Memory B cell (primary cell): ENCODE measurements at places on chromosomes 16 and 17.

- no peak overlapping the region for H3K4me3 ChIP-seq
- DNase-seq = no peak
- peaks cover 15% of the 10 kb centered on the region for H3K4me1 ChIP-seq
- H3K27me3 ChIP-seq = peaks cover 7% of the 10 kb centered on the region
- no peaks in the 10 kb centered on the region for H3K36me3 ChIP-seq
- H3K27ac ChIP-seq = no peak overlapping the region
Observed at GRCh38 chr16:68487669-68488068, 39.4 kb upstream of the SMPD3 start.

DNA sequence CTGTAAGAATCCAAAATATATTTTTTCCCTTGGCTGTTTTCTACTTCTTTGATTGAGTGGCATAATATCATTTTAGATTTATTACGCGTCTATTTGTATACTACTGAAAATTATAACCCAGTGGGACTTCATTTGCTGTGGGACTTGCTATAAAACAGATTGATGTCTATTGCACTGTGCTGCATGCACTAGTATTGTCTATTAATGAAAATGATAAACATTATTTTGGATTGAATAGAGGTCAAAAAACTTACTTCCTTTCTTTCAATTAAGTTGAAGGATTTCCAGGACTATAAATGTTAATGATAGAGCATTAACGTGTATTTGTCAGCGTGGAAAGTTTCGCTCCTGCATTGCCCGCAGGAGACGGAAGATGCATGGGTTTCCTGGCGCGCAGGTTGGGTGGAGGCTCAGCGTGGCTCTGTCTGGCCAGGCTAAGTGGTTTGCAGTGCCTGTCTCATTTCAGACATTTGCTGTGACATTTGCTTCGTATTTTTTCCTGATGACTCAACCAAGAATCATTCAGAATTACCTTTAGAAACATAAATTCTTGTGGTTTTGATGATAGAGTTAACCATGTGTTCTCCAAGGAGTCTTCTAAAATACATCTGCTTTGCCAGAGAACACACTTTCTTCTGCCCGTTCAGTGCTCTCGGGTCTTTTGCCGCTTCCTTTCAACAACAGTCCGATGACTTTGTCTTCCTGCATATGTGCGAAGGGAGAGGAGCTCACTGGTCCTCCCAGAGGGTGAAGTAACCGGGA is 216.7 kb downstream of the RPTOR start:
- H3K4me3 ChIP-seq = no peak overlapping the region
- H3K4me1 ChIP-seq = peaks cover 26% of the 10 kb centered on the region
- no peak for DNase-seq
- H3K27me3 ChIP-seq = no peaks in the 10 kb centered on the region
- H3K27ac ChIP-seq = peak overlapping the region; percentile 17

DNA sequence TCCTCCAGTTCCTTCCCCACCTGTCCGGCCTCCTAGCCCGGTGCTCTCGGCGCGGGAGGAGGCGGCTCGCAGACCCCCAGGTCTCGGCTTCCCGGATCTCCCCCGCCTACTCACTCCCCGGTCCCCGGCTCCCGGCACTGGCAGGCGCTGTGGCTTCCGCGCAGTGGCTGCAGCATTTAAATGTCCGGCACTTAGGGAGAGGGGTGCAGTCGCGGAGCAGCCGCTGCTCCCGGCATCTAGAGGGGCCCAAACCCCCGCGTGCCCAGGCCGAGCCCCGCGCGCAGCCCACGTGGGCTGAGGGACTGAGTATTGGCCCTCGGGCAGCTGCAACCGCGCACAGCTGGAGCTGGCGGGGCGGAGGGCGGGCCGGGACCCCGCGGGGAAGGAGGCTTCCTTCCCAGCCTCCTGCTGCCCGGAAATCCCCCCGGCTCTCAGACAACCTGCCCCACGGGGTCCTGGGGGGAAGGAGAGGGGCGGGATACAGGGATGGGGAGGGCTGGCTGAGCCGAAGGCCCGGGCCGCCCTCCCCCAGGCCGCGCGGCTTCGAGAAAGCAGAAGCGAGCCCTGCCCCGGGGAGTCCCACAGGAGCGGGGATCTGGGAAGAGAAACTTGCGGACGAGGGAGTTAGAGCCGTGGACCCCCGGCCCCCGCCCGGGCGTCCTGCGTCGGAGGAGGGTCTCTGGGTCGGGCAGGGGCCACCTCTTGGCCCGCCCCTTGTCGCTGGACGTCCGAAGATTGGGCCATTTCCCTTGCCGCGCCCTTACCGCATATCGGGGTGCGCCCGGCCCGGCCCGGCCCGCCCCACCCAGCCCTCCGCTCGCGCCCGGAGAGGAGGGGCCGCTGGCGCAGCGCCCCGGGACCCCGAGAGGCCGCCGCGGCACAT is at the start of gene MMP25:
Gene MMP25 (plus strand): TSS at position 804 of the 883 bp plus-strand sequence. CDS start 357 bp downstream, outside the sequence.
- H3K36me3 ChIP-seq = no peaks in the 10 kb centered on the region
- peaks cover 3% of the 10 kb centered on the region for H3K4me1 ChIP-seq
- peaks cover 18% of the 10 kb centered on the region for H3K27me3 ChIP-seq
- DNase-seq = peak; percentile 58

GRCh38 chr16:72394526-72394925 is 222.6 kb upstream of the PMFBP1 start:
- no peak overlapping the region for H3K27ac ChIP-seq

DNA sequence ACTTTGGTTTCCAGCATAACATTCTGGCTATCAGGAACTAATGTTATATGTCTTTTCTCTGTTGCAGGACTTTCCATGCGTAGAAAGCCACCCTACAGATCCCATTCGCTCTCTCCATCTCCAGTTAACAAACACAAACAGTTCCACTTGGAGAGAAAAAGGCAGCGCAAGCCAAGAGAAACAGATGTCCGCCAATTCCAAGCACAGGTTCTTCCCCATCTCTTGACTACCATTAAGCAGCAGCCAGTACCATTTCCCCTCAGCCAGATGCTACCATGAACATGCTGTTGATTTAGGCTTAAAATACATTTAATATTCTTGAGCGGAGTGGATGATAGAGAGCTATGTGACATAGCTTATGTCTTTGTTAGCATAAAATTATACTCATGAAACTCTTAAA is 22.4 kb downstream of the CEP95 start:
- peaks cover 41% of the 10 kb centered on the region for H3K36me3 ChIP-seq
- no peak for DNase-seq
- no peaks in the 10 kb centered on the region for H3K4me1 ChIP-seq
- peak overlapping the region; percentile 14 for H3K27ac ChIP-seq
- H3K4me3 ChIP-seq = no peak overlapping the region

GRCh38 chr17:17206124-17206912 is at the start of gene PLD6:
TSS of gene PLD6 (minus strand) at chr17:17206333. CDS start at chr17:17206286, 47 bp downstream.
- DNase-seq = peak; percentile 96
- H3K4me1 ChIP-seq = peaks cover 13% of the 10 kb centered on the region
- peak within 1 kb of the TSS; percentile 89 for H3K27ac ChIP-seq
- H3K27me3 ChIP-seq = no peaks in the 10 kb centered on the region
- peaks cover 5% of the 10 kb centered on the region for H3K36me3 ChIP-seq

GRCh38 chr17:57999496-58000017 is 7.5 kb downstream of the SRSF1 start:
- peaks cover 9% of the 10 kb centered on the region for H3K36me3 ChIP-seq
- H3K4me3 ChIP-seq = no peak overlapping the region
- no peaks in the 10 kb centered on the region for H3K27me3 ChIP-seq
- no peak for DNase-seq

DNA sequence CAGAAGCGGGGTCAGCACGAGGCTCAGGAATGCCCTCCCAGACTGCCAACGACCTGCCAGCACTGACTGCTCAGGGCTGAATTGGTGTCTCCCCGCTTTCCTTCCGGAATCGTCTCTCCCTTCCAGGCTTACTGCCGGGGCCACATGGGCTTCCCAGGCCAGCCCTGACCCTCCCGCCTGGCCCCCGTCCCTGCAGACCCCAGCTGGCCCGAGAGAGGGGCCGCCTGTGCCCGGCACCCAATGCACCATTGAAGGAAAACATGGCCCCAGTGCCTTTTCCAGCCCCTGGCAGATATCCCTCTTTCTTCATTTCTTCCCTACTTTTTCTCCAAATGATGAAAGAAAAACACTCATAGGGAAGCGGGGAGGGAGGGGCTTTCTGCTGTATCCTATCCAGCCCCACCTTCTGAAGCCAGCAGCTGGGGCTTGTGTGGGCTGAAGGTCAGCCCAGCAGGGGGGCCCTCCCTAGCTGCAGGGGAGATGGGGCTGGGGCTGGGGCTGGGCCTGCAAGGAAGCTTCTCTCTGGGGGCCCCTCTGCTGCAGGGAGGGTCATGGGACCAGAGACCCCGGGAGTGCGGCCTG is 25.9 kb downstream of the ZNF469 start:
- H3K27ac ChIP-seq = no peak overlapping the region
- H3K4me1 ChIP-seq = peaks cover 6% of the 10 kb centered on the region
- H3K27me3 ChIP-seq = peaks cover 12% of the 10 kb centered on the region
- H3K4me3 ChIP-seq = no peak overlapping the region
- DNase-seq = no peak

DNA sequence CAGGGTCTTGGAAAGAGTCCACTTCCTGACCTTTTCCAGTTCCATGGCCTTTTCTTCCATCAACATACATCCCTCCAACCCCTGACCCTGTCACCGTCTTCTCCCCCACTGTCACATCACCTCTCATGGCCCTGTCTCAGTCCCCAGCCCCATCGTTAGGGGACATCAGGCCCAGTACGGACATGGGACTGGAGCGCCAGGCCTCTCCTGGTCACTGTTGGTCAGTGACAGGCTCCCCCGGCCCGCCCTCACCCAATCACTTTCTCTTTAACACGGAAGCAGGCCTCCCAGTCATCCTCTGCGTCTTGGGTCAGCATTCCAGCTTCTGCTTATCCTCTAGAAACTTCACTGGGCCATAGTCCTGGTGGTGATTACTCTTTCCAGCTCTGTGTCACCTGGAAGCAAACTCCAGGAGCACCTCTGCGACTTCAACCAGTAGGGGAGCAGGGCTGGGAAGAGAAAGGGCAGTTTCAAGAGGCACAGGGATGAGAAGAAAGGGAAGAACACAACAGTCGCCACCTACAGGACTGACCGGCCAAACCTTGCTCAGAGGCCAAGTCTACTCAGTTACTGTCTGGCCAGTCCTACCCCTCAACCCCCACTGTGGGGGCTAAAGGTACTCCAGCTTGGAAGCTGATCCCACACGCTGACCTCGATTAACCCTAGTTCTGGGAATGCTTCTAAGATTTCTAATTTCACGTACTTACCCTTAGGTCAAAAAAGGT is 15.9 kb upstream of the ICAM2 start:
- DNase-seq = no peak
- H3K27ac ChIP-seq = no peak overlapping the region
- no peaks in the 10 kb centered on the region for H3K27me3 ChIP-seq
- no peak overlapping the region for H3K4me3 ChIP-seq
- H3K36me3 ChIP-seq = peaks cover 2% of the 10 kb centered on the region

DNA sequence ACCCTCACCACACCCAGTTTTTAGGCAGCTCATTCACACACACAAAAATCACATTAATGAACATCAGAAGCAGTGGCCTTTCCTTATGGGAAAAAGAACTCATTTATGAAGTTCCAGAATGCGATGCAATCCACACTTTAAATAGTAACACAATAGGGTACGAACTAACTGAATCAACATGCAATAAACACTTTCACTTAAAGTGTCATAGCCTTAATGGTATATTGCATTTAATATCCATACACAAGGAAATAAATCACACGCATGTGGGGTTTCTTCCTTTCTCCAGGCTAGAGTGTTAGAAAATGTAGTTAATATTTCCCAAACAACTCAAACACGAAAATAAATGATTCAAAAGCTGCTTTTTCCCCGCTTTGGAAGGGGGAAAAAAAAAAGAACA is 19.7 kb downstream of the ADCY9 start:
- H3K36me3 ChIP-seq = peaks cover 2% of the 10 kb centered on the region
- H3K27me3 ChIP-seq = peaks cover 1% of the 10 kb centered on the region
- H3K4me1 ChIP-seq = peaks cover 5% of the 10 kb centered on the region
- H3K4me3 ChIP-seq = no peak overlapping the region
- no peak overlapping the region for H3K27ac ChIP-seq

DNA sequence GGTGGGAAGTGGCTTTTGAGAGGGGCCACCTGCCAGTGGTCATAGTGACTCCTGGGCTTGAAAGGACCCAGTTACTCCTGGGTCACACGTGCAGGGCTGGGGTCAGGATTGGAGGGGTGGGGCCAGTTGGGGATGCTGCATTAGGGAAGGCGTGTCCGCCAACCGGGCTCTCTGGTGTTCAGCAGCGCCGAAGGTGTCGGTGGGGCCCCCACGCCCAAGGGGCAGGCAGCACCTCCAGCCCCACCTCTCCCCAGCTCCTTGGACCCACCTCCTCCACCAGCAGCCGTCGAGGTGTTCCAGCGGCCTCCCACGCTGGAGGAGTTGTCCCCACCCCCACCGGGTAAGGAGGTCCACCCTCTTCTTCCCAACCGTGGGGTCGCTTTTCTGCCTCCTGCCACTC is 9.5 kb downstream of the ABI3 start:
- peak overlapping the region; percentile 29 for H3K4me3 ChIP-seq
- no peaks in the 10 kb centered on the region for H3K27me3 ChIP-seq
- no peak for DNase-seq
- H3K4me1 ChIP-seq = peaks cover 48% of the 10 kb centered on the region
- H3K27ac ChIP-seq = peak overlapping the region; percentile 93

DNA sequence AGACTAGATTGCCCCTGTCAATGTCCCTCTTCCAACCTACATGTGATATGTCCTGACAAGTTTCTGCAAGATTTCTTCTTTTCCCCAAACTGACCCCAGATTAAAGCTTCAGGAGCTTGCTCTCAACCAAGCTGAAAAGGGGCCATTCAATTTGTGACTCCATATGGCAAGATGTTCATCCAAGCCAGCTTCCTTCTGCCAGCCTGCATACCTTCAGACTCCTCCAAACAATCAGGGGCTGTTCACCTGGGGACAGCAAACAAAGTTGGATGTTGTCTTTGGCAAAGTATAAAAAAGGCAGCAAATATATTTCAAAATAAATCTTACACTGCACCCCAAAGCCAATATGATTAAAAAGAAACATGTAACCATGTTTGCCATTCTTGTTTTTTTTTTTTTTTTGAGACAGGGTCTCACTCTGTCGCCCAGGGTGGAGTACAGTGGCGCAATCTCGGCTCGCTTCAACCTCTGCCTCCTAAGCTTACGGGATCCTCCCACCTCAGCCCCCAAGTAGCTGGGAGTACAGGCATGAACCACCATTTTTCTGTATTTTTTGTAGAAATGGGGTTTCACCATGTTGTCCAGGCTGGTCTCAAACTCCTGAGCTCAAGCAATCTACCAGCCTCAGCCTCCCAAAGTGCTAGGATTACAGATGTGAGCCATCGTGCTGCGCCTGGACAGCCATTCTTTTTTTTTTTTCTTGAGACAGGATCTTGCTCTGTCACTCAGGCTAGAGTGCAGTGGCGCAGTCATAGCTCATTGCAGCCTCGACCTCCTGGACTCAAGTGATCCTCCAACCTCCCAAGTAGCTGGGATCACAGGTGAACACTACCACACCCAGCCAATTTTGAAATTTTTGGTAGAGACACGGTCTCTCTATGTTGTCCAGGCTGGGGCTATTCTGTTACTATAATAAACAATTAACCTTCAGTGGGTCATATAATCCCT is 50.0 kb upstream of the AKAP1 start:
- H3K4me1 ChIP-seq = peaks cover 3% of the 10 kb centered on the region
- H3K27me3 ChIP-seq = peaks cover 8% of the 10 kb centered on the region
- no peak overlapping the region for H3K4me3 ChIP-seq
- no peak overlapping the region for H3K27ac ChIP-seq
- H3K36me3 ChIP-seq = no peaks in the 10 kb centered on the region
- DNase-seq = no peak
